ENCODE measurements at places on chromosomes 7 and 10.
A peak's percentile ranks its signal among the peaks of the same experiment; 100 is the strongest.

- DNase-seq: no peak
Observed at GRCh38 chr10:104146882-104147281, 24.9 kb downstream of the SFR1 start.

- peak; percentile 2 for DNase-seq
Observed at GRCh38 chr7:51430480-51431086, 114.0 kb upstream of the COBL start.

DNA sequence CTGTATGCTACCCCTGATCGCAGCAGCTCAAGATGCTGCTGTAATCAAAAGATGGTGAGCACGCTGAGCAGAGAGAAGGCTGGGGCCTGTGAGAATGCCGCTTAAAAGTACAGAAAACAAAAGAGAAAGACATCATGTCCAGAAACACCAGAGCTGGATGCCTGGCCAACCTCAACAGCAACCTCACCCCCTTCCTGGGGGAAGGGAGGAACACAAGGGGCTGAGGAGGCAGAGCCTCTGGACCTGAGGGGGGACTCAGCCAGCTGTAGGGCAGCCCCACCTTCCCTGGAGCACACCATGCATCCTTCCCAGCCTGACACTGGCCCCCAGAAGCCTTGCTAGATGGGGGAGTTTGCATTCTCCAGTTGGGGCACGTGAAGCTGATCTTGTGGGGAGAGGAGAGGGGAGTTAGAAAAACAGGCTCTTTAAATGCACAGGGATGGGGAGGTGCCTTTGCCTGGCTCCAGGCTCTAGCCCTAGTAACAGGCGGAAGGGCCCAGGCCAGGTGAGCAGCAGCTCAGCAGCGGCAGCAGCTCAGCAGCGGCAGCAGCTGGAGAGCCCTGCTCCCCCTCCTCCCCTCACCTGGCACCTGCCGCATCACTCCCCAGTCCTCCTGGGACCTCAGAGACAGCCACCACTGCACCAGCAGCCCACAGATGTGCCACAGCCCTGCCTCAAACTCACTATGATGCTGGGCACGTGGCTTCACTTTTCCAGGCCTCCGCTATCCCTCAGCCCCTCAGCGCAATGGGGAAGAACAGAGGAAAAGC is 156.3 kb downstream of the NEURL1 start:
- no peak for DNase-seq

DNA sequence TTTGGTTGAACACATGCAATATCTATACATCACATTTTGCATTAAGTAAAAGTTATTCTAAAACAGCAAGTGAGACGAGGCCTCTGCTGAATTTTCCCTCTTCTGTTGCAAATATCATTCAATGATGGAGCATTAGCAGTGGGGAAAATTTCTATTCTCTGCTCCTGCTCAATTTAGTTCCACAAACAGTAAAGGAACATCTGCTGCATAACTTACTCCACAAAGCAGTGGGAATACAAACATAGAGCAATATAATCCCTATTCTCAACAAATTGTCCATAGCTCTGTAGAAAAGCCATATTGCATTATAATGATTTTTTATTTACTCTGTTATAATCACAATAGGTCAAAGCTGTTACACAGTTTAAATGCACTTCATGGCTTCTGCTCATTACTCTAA is 5.9 kb downstream of the AGR3 start:
- DNase-seq: no peak

- DNase-seq: no peak
Observed at GRCh38 chr7:75621124-75621523, 117.6 kb downstream of the HIP1 start.

- peak; percentile 44 for DNase-seq
Observed at GRCh38 chr7:8176370-8177081, 85.4 kb downstream of the ICA1 start.

GRCh38 chr10:72297281-72297804 is 23.6 kb downstream of the DDIT4 start:
- DNase-seq: peak; percentile 96

DNA sequence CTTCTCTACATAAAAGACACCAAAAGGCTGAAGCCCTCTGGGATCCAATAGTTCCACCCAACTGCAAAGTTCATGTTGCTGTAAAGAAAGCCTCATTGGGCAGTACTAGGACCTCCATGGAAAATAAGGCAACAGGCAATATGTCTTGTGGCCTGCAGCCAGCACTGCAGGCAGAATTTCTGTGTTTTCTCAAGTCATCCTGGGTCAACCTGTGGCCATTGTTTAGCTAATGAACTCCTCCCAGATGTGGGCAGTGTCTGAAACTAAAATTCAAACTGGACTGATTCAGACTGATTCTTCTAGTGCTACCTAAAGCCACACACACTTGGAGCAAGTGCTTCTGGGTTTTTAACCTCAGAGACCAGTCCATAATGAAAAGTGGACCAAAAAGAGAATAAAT is 141.5 kb downstream of the PPP1R17 start:
- DNase-seq: no peak

DNA sequence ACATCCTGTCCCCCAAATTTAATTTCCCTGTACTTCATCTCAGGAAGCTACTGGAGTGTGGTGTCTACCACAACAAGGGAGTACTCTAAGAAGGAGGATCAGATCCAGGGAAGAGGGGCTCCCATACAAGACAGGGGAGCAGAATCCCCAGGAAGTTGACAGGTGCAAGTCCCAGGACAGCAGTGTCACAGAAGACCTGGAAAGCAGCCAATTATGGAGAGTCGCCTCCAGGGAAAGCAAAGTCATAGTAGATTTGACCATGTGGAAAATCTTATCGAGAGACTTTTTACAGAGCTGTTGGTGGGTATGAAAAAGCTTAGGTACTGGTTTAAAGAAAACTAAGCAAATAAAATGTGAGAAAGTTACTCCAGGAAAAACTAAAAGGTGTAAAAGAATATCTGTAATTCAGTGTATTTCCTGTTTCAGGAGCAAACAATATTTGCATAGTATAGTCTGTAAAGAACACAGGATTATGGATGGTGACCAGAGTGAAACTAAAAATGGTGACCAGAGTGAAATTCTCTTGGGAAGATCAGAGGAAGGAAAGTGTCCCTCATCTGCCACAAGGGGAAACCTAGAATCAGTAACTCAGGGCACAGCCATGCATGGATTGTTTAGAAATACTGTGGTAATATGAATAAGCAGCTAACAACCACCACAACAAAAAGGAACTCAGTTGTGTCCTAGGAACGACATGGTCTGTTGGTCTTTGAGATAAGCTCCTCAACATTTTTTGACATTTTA is 44.5 kb downstream of the LANCL2 start:
- no peak for DNase-seq

- DNase-seq: no peak
Observed at GRCh38 chr7:2529161-2530070, 9.8 kb downstream of the LFNG start.

- no peak for DNase-seq
Observed at GRCh38 chr7:70016044-70016770, 417.9 kb downstream of the AUTS2 start.

- DNase-seq: no peak
Observed at GRCh38 chr10:78936412-78937342, 132.1 kb upstream of the ZMIZ1 start.

DNA sequence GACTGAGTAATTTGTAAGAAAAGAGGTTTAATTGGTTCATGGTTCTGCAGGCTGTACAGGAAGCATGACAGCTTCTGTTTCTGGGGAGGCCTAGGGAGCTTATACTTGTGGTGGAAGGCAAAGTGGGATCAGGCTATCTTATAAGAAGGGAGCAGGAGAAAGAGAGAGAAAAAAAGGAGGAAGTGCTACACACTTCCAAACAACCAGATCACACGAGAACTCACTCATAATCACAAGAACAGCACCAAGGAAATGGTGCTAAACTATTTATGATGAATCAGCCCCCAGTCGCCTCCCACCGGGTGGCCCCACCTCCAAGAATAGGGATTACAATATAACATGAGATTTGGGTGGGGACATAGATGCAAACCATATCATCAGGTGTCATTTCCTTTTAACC is 89.1 kb upstream of the KCNMA1 start:
- no peak for DNase-seq

DNA sequence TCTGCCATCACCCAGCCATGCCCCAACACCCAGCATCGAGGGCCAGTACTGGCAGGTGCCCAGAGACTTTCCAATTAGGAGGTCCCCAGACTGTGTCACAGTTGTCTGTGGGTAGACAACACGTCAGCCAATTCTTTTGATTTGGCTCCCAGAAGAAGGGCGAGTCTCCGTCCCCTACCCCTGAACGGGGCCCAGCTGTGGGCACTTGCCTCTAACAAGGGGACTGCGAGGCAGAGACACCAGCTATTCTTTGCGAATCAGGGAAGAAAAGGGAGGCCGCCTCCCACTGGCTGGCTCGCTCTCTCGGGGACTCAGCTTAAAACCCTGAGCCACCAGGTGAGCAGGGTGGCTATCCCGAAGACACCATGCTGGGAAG is 167.3 kb downstream of the USP6NL start:
- no peak for DNase-seq

GRCh38 chr7:156006024-156006423 is 193.8 kb upstream of the SHH start:
- DNase-seq: no peak

DNA sequence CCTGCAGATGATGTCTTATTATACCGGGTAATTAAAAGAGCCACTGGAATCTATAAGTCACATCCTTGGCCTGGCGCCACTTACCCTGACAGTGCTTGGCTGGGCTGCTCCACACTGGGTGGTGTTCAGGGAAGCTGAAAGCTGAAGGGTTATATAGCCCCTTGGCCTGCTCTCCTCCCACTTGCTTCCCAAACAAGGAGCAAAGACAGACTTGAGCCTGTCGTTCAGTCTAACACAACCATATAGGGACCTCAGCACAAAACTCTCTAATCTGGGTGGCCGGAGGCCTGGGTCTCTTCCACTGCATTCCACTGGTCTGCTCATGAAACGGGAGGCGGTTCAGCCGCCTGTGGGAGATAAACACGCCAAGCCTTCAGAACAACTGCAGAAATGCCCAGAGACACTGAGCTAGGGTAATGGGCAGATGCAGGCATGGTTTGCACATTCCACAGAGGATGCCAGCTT is at the start of gene ACTA2:
TSS of gene ACTA2 (minus strand) at position 127 of the 465 bp plus-strand sequence. CDS start 3,843 bp downstream, outside the sequence.
- DNase-seq: no peak

GRCh38 chr10:7559386-7559785 is 107.4 kb downstream of the ITIH5 start:
- DNase-seq: no peak

- DNase-seq: no peak
Observed at GRCh38 chr10:30999070-30999712, 32.5 kb downstream of the ZNF438 start.

- DNase-seq: no peak
Observed at GRCh38 chr10:119306986-119307392, 99.6 kb downstream of the GRK5 start.

DNA sequence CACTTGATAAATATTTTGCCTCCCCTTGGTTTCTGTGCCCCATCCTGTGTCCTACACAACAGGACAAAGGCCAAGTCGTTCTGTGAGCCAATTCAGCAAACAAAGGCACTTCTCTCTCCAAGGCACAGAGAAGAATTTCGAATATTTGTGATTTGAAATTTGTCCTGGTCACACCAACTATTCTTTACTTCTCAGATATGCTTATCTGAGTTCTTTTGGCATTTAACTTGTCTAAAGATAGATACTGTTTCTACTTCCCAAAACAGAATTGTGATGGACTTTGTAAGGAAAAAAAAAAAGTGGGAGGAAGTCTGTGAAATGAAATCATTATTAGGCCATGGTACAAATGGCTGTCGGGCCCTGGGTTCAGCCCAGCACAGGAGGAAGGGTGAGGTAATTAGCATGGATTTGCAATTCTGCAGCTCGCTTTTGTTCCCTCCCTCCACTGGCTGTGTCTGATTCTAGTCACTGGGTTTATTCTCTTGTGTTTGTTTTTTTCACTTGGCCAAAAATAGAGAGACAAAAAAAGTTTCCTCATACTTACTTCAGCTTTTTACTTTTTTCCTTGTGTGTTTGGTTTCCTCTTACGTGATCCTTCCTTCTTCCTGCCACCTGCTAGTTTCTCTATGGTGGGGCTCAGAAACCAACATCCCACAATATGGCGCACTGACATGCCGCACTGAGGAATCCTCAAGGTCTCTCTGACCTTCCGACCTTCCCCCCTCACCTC is 108.2 kb upstream of the MKLN1 start:
- DNase-seq: no peak

- DNase-seq: no peak
Observed at GRCh38 chr10:13837966-13838365, 251.2 kb downstream of the PRPF18 start.

- DNase-seq: no peak
Observed at GRCh38 chr10:130335336-130335735, 199.1 kb downstream of the GLRX3 start.

DNA sequence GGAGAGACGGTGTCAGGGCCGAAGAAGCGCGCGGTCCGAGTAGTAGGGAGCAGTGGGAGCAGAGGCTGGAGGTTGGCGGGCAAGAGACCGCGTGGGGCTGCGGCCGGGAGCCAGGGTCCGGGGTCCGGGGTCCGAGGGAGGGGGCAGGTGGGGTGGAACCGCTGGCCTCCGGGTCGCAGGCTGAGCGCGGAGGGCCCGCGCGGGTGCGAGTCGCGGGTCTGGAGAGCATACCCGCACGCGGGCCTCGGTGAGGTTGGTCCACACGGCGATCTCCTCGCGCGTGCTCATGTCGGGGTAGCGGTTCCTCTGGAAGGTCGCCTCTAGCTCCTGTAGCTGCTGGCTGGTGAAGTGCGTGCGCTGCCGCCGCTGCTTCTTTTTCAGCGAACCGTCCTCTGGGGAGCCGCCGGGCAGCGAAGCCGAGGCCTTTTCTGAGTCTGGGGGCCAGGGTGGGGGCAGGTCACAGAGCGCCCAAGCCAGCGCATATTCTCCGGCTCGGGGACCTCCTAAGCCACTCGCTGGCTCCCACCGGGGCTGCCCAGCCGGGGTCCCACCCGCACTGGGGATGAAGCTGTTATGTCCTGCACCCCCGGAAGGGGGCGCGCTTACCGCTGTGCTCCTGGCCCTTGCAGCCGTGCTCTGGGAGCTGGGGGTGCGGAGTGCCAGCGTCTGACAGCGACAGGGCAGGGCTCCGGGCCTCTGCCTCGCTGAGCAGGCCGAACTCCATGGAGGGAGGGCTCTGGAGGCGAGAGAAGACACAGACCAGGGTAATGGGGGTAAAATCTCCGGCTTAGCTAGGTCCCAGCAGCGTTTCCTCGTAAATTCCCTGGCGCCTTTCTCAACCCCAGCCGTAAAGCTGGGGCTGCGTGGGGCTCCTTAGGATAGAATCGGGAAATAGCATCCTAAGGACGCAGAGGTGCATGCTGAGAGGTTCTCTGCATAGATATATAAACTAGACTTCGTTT is 5.5 kb downstream of the ELOVL3 start:
- peak; percentile 44 for DNase-seq

- no peak for DNase-seq
Observed at GRCh38 chr7:155754165-155754564, 58.1 kb downstream of the SHH start.

DNA sequence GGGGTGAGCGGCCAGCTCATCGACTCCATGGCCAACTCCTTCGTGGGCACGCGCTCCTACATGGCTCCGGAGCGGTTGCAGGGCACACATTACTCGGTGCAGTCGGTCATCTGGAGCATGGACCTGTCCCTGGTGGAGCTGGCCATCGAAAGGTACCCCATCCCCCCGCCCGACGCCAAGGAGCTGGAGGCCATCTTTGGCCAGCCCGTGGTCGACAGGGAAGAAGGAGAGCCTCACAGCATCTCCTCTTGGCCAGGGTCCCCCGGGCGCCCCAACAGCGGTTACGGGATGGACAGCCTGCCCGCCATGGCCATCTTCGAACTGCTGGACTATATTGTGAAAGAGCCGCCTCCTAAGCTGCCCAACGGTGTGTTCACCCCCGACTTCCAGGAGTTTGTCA is 17.4 kb upstream of the TSPAN33 start:
- no peak for DNase-seq
